ENCODE measurements at places on chromosomes 1 and 21.

GRCh38 chr1:10489291-10490055 is 14.7 kb downstream of the PEX14 start:
- no peak for DNase-seq

GRCh38 chr1:210294999-210295745 is 33.5 kb upstream of the HHAT start:
- no peak for DNase-seq

DNA sequence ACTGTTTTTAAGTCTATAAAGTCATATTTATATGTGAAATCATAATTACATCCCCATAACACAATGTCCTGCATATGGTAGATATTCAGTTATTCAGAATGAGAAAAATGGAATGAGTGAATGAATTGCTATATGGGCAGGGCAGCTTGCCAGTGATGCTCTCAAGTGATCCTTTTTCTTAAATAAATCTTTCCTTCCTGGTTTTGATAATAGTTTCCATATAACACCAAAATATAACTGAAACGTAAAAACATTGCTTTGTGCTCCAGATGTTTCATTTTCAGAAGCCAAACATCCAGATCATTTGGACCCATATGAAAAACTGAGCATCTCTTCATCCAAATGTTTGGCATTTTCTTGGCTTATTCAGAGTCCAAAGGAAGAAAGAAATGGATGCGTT is 30.2 kb upstream of the RGS8 start:
- no peak for DNase-seq

GRCh38 chr21:43318841-43319781 is 107.8 kb downstream of the SIK1 start:
- DNase-seq = no peak

- no peak for DNase-seq
Measured at GRCh38 chr1:202229376-202229775, 35.8 kb downstream of the LGR6 start.

GRCh38 chr1:32014948-32015273 is 1.2 kb downstream of the KHDRBS1 start:
- no peak for DNase-seq

DNA sequence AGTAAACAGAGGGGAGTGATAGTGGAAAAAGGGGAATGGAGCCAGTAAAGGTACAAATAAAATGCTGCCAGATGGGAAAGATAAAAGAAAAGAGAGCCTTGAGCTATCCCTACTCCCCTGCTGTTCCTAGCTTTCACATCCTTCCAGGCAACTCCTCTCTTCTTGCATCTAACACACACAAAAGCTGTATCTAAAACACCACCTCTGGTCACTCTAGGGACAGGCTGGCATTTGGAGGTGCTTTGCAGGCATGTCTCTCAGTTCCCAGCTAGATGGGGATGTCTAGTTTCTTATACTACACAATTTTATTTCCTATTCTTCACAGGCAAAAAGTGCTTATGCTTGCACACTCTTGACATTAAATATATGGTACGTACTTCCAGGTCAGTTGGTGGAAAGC is 185.1 kb upstream of the ST6GALNAC5 start:
- no peak for DNase-seq

GRCh38 chr21:33977017-33977720 is 61.6 kb upstream of the ATP5PO start:
- no peak for DNase-seq

- DNase-seq = no peak
Measured at GRCh38 chr1:105874621-105875020, 1181.9 kb upstream of the PRMT6 start.

GRCh38 chr1:4724001-4724400 is 69.6 kb downstream of the AJAP1 start:
- DNase-seq = no peak

DNA sequence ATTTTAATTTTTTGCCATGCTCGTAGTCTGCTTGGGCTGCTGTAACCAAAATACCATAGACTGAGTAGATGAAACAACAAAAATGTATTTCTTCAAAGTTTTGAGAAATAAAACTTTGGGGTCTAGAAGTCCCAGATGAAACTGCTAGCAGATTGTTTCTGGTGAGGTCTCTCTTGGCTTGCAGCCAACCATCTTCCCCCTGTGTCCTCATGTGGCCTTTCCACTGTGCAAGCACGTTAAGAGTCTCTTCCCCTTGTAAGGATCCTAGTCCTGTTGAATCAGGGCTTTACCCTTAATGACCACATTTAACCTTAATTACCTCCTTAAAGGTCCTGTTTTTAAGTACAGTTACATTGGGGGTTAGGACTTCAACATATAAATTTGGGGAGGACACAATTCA is 86.6 kb downstream of the PTBP2 start:
- DNase-seq = no peak

DNA sequence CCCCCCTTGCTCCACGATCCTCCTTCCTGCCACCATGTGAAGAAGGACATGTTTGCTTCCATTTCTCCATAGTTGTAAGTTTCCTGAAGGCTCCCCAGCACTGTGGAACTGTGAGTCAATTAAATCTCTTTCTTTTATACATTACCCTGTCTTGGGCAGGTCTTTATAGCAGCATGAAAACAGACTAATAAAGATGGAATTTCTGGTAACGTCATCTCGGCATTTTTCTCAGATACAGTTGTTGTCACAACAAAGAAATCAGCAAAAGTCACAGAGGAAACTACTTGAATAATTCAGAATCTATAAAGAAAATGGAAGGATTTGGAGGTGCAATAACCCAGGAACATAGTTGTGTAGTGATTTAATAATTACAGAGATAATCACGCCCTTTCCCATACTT is 4.4 kb downstream of the APCS start:
- DNase-seq = no peak

GRCh38 chr1:162901243-162901642 is 40.3 kb upstream of the CCDC190 start:
- DNase-seq = no peak

DNA sequence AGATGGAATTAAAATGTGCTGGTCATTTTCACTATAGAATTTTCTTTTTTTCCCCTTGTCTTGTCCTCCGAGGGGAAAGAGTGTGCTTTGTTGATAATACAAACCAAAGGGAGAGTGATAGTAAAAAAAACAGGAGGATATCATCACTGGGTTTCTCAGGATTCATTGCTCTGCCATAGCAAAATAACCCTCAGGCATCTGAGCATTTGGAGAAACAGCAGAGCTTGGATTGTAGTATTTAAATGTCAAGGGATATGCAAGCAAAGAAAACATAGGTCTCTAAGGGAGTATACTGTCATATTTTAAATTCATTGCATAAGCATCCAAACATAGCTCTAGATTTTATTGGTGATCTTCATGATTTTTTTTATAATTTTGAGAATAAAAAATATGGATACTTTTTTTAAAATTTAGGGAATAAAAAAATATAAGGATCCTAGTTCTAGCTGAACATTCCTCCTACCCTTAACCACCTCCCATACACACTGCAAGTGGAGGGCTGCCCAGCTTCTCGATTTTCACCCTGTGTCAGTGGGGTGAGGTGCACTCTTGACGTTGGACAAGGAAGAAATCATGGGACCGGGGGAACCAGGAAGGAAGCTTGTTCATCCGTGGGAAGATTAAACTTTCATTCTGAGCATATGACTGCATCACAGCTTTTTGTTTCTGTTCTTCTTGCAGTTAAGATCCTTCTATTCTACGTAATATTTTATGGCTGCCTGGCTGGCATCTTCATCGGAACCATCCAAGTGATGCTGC is 4.4 kb downstream of the ATP1B1 start:
- DNase-seq = no peak

DNA sequence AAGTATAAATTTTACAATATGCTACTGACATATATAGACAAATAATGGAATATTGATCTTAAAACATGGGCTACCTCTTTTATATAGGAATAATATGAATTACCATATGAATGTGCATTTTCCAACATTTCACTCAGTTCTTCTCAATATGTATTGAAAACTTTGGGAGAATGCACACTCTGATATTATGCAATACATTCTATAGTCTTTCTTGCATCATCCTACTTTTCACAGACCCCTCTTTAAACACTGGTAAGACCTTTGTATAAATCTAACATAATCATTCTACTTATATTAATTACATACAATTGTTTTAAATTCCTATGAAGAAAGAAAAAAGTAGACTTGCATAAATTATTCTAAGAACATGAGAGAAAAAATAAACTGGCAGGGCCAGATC is 69.2 kb downstream of the NCAM2 start:
- DNase-seq = no peak

DNA sequence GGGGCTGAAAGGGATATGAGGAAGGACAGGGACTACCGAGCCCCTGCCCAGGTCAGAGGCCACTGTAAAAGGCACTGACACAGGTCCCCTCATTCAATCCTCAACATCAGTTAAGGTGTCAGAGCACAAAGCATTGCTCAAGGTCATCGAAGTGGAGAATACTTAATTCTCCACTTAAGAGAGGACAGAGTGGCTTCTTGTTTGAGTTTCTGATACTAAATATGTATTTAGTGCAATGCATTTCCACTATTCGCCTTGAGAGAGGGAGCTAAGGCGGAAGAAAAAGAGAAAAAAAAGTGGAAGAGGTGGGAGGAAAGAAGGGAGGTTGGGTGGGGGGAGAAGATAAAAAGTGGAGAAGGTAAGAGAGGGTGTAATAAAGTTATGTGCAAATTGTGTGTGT is 100.1 kb upstream of the SPATA6 start:
- DNase-seq = no peak

GRCh38 chr1:29245876-29246275 is 9.6 kb downstream of the PTPRU start:
- DNase-seq = no peak

DNA sequence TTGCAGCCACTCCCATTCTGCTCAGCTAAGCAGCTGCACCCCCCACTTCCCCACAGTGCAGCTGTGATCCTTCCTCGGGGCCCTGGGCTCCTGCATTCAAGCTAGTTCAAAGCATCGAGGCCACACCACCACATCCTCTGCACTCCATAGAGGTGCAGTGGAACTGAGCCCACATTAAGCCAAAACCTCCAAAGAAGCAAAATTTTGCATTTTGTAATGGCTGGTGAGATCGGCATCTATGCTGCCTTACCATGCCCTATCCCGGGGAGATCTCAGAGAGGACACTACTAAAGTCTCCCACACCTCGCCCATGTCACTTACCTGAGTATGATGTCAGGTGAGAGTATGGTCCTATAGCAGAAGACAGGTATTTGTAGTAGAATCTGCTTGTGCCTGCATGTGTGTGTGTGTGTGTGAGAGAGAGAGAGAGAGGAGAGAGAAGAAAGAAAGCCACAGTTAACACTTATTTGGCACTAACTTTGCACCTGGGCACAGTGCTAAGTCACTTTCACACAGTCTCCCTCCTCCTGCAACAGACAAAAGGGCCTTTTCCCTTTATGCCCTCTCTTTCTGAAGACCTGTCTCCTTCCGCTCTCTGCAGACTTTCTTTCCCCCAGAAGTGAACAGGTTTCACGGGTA is 89.8 kb downstream of the KIF14 start:
- DNase-seq = peak; percentile 39

GRCh38 chr1:179938752-179939151 is 15.9 kb upstream of the CEP350 start:
- no peak for DNase-seq

DNA sequence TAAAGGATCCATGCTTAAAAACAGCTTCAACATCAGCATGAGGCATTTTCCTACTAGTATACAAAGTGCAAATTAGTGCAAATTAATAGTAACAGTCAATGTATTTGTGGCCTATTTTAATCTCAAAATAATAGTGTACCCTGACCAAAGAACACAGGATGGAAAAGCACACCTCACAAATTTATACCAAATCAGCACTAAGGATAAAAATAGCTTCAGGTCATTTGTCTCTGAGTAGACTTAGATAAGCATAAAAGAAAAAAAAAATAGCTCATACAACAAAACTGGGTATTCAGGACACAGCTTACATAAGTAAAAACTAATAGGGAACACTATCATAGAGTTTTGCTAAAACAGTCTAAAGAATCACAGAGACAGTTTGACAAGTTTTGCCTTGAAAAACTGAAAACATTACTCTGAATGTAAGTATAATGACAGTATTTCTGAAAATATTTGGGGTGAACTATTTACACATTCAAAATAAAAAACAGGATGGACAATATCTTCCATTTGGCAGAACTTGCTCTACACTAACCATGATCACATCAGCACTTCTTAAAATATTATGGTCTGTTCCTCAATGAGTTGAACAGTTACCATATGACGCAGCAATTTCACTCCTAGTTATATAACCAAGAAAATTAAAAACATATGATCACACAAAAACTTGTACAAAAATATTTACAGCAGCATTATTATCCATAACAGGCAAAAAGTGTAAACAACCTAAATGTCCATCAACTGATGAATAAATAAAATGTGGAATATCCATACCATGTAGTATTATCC is 46.3 kb downstream of the RNF115 start:
- DNase-seq = no peak

GRCh38 chr1:226064816-226065248 is 2.3 kb downstream of the H3-3A start:
- DNase-seq = peak; percentile 32

DNA sequence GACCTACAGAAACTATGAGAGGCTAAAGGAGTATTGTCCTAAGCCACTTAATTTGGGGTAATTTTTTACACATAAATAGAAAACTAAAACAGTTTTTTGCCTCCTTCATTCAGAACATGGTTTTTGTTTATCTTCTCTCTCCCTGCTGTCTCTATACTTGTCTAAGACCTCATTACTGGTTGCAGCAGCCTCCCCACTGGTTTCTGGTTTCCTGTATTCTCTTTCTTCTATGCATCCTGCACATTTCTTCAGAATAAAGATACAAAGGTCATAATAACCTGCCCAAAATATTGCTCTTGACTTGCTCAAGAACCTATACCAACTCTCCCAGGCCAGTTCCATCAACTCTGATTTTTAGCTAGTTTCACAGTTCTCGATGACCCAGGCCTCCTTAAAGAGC is 19.8 kb upstream of the BOLA1 start:
- no peak for DNase-seq

DNA sequence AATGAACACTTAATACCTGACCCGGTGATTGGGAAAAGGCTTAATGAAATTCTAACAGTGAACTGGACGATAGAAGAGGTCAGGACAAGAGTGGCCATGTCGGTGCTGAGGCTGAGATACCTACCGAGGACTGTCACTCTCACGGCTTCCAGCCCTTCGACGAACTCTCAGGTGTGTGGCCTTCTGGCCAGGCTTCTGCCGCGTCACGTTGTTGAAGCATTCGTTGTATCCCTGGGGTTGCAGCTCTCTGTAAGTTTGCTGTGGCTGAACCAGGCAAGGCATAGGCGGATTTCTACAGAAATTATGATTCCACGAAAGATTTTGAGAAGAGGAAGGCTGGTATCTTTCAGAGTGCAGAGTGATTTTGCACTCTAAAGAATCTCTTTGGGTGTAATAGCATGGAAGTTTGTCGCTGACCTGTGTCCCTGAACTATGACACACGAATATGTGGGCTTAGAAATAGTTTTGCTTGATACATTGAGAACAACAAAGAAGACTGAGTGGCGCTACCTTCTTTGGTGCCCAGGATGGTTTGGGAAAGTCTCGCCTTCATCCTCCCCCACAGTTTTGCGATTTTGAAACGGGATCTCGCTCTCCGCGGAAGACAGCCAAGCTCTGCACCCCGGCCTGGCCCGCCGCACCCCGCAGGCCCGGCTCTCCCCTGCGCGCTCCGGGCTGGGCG is 403 bp upstream of the EPHX4 start:
- DNase-seq = no peak
